ENCODE measurements at places on chromosomes 5 and 9.

GRCh38 chr5:125109293-125109692 lies 362.9 kb upstream of the ZNF608 start:
- DNase-seq = no peak

DNA sequence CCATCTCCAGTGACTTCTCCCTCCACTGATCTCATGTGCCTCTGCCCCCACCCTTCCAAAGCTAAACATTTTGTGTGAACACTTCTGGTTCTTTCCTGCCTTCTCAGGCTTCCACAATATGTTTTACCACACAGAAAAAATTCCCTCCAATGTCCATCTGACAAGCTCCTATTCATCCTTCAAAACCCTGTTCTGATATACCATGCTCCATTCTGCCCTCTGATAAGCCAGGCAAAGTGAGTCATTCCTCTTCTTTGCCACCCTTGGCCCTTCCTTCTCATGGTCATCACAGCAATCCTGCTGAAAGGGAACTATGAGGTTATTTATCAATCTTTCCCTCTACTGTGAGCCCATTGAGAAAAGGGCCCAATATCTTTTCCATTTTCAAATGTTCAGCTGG lies 97.6 kb downstream of the BARX1 start:
- no peak for DNase-seq

GRCh38 chr9:87665505-87665904 lies 60.4 kb upstream of the CTSL start:
- no peak for DNase-seq

GRCh38 chr9:88852794-88853193 lies 138.5 kb upstream of the S1PR3 start:
- no peak for DNase-seq

DNA sequence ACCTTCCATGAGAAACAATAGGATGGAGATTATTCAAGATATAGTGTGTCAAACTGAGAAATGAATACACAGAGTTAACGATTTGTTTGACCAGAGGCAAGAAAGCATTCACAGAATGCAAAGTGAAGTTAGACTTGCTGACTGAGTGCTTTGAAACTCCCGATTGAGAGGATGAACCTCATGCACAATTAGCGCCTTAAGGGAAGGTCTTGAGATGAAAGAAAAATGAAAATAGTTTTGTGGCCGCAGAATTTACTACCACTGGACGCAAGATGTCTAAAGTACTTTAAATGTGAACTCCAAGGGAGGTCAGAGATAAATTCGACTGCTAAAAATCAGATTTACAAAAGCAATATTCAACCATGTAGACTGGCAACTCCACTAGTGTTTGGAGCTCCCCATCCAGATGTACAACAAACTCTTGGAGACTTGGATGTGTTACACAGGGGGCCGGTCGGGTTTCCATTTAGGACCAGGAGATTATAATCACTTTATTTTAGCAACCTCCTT lies 707 bp upstream of the RIMOC1 start:
- no peak for DNase-seq

GRCh38 chr5:109191153-109191558 lies 218.6 kb downstream of the PJA2 start:
- DNase-seq = no peak

DNA sequence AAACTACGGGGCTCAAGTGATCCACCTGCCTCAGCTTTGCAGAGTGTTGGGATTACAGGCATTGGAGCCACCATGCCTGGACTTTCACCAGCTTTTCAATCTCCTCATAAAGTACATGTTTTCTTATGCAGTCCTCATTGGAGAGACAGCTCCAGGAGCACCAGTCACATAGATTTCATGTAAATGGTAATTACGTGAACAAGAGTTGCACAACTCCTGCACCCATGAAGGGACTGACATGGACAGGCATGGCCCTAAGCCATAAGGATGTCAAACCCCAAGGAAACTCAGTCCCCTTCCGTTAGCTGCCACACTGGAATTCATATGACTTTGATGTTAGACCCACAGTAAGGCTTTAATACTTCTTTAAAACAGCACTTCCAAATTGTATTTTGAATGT lies 7.6 kb upstream of the ADGRV1 start:
- DNase-seq = no peak

DNA sequence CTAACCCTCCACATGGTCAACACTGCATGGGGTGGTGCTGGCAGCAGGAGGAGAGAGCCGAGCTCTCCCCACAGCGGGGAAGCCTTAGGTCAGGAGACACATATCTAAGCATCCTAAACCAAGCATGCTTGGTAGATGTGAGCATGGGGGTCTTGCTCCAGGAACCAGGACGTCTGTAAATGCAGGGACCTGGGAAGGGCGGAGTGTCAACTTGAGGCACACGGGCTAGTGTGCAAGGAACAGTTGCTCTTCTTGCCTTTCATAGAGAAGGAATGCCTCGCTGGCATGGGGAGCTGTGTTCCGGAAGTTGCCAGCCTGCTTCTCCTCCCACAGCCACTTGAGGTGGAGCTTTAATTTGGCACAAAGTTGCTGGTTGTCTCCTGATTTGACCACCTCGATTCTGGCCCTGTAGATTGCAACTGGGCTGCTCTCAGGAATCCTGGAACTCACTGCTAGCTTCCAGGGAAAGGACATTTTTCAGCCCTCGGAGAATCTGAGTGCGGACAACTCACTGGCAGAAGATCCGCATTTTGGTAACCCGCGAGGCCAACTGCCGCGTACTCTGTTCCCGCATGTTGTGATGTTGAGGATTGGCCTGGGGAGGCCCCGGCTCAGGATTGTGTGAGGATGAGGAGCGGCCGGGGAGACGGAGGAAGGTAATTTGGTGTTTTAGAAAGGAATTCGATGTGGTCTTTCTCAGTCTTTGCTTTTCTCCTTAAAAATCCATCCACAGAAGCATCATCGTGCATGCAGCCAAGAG lies 370.3 kb upstream of the IRX1 start:
- no peak for DNase-seq

All from stimulated activated CD4-positive, alpha-beta T cell treated with anti-CD3 and anti-CD28 coated beads, Interleukin-4, amount 100 ng/mL, for 24 hours (primary cell).